ENCODE measurements at places on chromosomes 6 and 20.
A peak's percentile ranks its signal among the peaks of the same experiment; 100 is the strongest.

DNA sequence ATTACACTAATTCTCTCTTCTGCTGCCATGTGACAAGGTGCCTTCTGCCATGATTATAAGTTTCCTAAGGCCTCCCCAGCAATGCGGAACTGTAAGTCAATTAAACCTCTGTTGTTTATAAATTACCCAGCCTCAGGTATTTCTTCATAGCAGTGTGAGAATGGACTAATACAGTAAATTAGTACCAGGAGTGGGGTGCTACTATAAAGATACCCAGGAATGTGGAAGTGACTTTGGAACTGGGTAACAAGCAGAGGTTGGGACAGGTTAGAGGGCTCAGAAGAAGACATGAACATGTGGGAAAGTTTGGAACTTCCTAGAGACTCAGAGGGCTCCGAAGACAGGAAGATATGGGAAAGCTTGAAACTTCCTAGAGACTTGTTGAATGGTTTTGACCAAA is 34.8 kb downstream of the MICA start:
- no peak for DNase-seq

GRCh38 chr6:81214414-81215091 is 537.9 kb downstream of the TENT5A start:
- no peak for DNase-seq

- DNase-seq: no peak
Measured at GRCh38 chr20:41134362-41135186, 2.8 kb upstream of the PLCG1 start.

GRCh38 chr6:39865011-39865888 is 69.0 kb downstream of the MOCS1 start:
- peak; percentile 24 for DNase-seq

DNA sequence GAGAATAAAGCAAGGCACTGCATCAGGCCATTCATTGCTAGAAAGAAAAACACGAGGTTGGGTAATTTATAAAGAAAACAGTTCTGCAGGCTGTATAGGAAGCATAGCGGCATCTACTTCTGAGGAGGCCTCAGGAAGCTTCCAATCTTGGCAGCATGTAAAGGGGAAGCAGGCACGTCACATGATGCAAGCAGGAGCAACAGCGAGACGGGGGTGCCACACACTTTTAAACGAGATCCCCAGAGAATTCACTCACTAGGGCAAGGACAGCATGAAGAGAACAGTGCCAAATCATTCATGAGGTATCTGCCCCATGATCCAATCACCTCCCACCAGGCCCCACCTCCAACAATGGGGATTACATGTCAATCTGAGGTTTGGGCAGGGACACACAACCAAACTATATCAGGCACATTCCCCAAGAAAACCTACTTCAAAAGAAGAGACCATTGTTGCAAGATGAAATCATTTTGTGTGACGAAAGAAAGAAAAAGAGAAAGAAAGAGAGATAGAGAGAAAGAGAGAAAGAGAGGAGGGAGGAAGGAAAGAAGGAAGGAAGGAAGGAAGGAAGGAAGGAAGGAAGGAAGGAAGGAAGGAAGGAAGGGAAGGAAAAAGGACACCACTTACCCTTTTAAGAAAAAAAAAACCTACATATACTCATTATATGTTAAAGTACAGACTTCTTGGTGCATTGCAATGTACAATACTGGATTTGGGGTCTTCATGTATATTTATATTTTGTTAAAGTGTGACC is 95.9 kb upstream of the PLEKHG1 start:
- no peak for DNase-seq

Measured in stimulated activated CD8-positive, alpha-beta memory T cell treated with anti-CD3 and anti-CD28 coated beads, Interleukin-15, amount 100 ng/mL, for 1 hour (primary cell).